ENCODE measurements at places on chromosomes 5 and 9.

GRCh38 chr5:148374690-148375360 is 8.9 kb upstream of the FBXO38 start:
- no peak for DNase-seq

- DNase-seq: no peak
Observed at GRCh38 chr5:3913279-3913678, 317.6 kb downstream of the IRX1 start.

- DNase-seq: no peak
Observed at GRCh38 chr9:95670122-95670521, 153.4 kb upstream of the PTCH1 start.

DNA sequence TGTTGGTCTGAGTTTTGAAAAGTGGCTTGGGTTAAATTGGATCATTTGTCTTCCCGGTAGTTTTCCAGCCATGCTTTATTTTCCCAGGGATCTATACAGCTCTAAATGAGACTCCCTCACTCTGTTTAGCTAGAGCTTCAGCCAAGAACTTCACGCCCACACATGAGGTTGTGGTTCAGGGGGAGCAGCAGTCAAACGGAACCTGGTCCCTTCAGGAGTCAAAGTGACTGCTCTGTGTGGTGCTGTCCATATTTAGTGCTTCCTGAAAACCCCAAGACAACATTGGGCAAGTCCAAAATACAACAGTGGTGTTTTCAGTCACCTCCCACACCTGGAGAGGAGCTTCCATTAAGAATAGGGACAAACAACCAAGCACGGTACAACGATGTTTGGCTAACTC is 90.5 kb downstream of the ANKH start:
- DNase-seq: no peak

- no peak for DNase-seq
Observed at GRCh38 chr9:124624735-124624992, 117.5 kb upstream of the NR5A1 start.

DNA sequence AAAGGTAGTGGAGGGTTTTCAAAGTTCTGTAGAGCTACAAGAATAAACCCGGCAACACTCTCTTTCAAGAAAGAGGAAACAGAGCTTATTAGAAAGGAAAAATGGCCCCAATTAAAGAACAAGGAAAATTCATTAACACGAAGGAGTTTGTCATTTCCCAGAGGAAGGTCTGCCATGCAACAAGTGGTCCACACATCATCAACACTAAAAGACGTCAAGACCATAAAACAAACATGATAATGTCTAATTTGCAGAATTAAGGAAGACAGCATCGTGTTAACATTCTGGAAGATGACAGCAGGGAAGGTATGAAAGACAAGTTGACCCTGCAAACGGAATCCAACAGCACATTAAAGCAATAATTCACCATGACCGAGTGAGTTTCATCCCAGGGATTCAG is 28.6 kb upstream of the NRARP start:
- no peak for DNase-seq

- no peak for DNase-seq
Observed at GRCh38 chr9:95499046-95499676, 17.6 kb downstream of the PTCH1 start.

DNA sequence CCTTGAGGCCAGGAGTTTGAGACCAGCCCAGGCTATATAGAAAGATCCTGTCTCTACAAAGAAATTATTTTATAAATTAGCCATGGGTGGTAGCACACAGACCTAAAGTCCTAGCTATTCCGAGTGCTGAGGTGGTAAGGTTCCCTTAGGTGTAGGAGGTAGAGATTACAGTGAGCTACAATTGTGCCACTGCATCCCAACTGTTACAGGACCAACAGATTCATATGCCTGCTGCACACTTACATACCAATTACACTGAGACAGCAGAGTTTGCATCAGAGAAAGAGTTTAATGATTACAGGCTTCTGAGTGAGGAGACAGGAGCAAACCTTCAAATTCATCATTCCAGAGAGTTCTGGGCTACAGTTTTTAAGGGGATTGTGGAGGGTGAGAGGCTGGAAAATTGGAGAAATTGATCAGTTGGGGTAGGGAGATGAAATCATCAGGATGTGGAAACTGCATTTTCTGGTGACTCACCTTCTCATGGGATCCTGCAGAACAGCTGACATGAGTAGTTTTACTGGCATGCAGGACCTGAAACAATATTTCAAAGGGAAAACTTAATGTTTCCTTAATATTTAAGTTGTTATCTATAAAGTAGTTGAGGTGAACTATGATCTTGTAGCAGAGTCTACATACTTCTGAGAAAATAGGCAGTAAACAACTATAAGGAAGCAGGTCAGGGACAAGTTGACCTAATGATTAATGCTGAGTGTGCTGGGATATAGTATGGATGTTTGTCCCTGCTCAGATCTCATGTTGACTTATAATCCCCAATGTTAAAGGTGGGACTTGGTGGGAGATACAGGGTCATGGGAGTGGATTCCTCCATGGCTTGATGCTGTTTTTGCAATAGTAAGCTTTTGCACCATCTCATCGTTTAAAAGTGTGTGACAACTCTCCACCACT is 54.7 kb downstream of the ANXA2R start:
- no peak for DNase-seq

- no peak for DNase-seq
Observed at GRCh38 chr5:178322736-178323540, 90.3 kb upstream of the PHYKPL start.

DNA sequence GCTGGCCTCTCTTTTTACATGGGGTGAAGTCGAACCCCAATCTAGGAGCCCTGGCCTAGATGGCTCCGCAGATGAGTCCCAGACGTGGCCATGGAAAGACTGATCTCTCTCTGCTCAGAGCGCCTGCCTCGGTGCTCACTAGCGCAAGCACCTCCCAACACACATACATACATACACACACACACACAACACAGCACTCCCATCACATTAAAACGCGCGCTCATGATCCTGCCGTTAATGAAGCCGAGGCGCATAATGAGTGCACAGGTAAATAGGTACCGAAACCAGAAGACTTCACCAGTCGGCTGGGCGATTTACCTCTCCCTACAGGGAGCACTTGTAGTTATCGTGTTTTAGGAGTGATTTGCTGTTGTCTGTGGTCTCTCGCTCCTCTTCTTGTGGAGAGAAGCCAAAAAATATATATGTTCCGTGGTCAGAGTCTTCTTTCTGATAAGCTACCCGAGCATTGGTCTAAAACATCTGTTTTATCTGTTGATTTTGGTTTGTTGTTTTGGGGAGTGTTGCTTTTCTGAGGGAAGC is 207.7 kb downstream of the MEF2C start:
- DNase-seq: no peak

DNA sequence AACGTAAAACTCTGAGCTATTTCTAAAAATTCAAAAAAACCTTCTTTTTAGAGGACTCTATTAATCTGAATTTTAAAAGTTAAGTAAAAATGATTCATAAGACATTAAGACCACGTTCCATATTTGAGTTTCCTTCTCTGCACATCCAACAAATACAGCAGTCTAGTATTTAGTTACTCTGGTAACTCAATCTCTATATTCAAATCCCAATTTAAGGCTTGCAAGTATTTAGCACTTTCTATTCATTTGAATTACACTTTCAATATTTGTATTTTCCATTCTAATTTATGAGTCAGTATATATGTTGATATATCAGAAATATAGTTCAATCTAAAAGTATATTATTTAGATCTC is 17.7 kb downstream of the RFX3 start:
- no peak for DNase-seq

- DNase-seq: no peak
Observed at GRCh38 chr9:1698991-1699390, 316.2 kb upstream of the SMARCA2 start.

DNA sequence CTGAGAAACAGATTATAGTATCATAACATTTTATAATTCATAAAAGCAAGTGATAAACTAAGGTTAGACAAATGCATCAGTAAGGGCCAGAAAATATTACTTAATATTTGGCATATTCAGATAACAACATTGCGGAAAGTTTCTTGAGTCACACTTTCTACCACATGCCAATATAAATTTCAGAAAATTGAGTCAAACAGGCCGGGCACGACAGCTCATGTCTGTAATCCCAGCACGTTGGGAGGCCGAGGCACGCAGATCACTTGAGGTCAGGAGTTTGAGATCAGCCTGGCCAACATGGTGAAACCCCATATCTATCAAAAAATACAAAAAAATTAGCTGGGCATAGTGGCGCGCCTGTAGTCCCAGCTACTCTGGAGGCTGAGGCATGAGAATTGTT is 47.1 kb downstream of the SLC38A9 start:
- no peak for DNase-seq

GRCh38 chr9:116383936-116384335 is 230.3 kb downstream of the PAPPA start:
- no peak for DNase-seq

GRCh38 chr5:74762599-74762998 is 4.3 kb downstream of the GFM2 start:
- no peak for DNase-seq

GRCh38 chr9:137982200-137982599 is 104.6 kb downstream of the CACNA1B start:
- DNase-seq: no peak

DNA sequence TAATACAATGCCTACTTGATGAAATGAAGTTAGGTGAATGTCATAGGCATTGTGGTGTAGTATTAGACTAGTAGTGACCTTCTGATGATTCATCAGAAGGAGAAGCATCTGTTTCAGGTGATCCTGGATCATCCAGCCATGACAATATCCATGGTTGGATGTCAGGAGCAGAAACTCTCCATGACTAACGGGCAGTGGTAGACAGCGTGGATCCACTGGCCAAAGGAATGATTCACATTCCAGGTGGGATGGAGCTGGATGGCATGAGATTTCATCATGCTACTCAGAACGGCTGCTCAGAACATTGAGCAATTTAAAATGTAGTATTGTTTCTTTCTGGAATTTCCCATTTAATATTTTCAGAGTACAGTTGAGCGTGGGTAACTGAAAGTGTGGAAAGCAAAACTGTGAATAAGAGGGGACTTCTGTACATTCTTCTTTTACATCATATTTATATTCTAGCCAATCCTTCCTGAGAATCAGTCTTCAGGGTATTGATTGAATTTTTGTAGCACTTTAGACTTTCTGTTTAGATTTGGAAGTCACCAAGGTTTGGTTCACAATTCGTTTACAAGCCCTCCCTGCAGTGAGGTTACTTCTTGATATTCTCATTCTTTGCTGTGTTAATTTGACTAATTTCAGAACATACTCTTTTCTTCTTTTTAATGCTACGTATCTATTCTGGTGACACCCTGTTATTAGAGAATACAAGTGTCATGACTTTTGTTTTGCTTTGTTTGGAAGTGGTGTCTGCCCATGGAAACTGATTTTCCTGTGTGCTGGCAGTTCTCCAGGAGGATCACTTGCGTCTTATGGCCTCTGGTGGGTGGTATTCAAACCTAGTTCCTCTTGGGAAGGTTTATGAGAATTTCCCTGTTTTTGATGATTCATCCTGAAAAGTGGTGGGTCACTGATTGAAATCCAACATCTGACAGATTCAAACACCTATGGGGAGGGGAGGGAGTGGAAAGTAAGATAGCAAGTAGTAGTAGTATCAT is 12.2 kb upstream of the CLINT1 start:
- no peak for DNase-seq

- no peak for DNase-seq
Observed at GRCh38 chr9:36136894-36137391, 410 bp downstream of the GLIPR2 start.

- DNase-seq: no peak
Observed at GRCh38 chr9:86601697-86602096, 247.5 kb upstream of the TUT7 start.

- no peak for DNase-seq
Observed at GRCh38 chr5:90709323-90710155, 150.9 kb downstream of the ADGRV1 start.

DNA sequence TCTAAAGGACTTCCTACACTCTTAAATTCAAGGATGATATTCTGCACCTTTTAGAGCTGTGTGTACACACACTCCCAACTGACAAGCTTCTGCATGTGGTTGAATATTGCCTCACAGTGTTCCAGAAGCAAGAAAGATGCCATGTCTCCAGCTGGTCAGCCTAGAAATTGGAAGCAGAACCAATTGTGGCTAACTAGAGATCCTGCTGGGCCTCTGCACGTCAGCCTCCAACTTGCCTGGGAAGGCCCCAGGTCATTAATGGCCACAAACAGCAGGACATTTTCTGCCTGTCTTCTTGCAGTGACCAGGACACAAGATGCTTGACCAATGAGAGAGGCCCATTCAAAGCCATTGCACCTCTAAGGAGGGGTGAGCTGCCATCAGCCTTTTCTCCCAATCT is 571.9 kb upstream of the BRINP1 start:
- no peak for DNase-seq

DNA sequence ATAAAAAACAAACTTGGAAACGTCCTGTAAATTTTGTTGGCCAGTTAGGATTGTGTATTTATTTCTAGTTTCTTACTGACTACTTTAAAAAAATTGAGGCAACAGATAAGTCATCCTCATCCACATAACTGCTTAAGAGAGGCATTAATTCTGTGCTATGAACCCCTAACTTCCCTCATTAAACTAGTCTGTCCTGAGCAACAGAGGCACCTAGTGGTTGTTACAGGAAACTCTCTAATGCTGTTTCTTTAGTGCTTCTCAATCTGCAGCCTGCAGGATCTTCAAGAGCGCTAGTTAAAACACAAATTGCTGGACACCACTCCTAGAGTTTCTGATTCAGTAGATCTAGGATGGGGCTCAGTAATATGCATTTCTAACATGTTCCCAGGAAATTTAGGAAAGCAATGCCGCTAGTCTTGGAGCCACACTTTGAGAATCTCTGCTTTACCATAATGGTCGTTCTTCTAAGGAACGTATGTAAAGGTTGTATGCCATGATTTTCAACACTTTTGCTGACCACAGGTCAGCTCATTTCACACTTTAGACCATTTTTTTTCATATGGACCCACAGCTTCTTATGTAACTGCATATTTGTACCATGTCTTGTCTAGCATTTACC is 410.1 kb upstream of the SMARCA2 start:
- no peak for DNase-seq

DNA sequence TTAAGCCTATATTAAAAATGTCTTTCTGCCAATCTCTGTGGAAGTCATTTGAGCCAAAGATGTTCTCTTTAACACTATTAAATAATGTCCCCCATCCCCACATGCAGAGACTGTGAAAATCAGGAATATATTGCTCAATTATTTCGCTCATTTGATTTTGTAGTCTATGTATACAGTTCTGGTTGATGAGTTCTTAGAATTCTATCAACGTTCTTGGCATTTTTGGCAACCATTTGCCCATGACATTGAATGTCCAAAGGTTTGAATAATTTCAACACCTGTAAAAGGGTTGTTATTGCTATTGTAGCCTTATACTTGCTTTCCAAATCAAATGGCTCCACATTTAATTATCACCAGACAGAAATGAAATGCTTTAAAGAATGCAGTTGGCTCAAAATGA is 536.1 kb downstream of the CAAP1 start:
- no peak for DNase-seq

Data from stimulated activated CD8-positive, alpha-beta memory T cell treated with anti-CD3 and anti-CD28 coated beads, Interleukin-15, amount 100 ng/mL, for 4 hours (primary cell).